ENCODE measurements at places on chromosomes 5 and 9. TPM values are rescaled to one million over a fixed set of nuclear protein-coding genes. Genes with fewer than 3 reads are reported as not detected.

The PCDHB14 gene
- 2.7 TPM for total RNA-seq

The EQTN gene
- total RNA-seq, result not detected

The PLPPR1 gene
- total RNA-seq, result not detected

The PTGES gene
- 70.9 TPM for total RNA-seq

The BSPRY gene
- total RNA-seq, result not detected
